ENCODE measurements at places on chromosomes 7 and 10. TPM values are rescaled to one million over a fixed set of nuclear protein-coding genes. Genes with fewer than 3 reads are reported as not detected.

The AKR1B15 gene
- not detected for total RNA-seq

The SVIL gene
- 82.2 TPM for total RNA-seq

The FBH1 gene
- total RNA-seq: 113 TPM

The POT1 gene
- total RNA-seq: 17.4 TPM

The MMD2 gene
- total RNA-seq: not detected

The TBC1D12 gene
- 21.6 TPM for total RNA-seq

The ARMS2 gene
- total RNA-seq: not detected

The PRLHR gene
- not detected for total RNA-seq

The TAS2R3 gene
- 1.1 TPM for total RNA-seq

The C7orf33 gene
- total RNA-seq: not detected

The OR6V1 gene
- not detected for total RNA-seq

The MBL2 gene
- total RNA-seq: not detected

The VAX1 gene
- not detected for total RNA-seq

The SPDYE8 gene
- not detected for total RNA-seq

The CACUL1 gene
- 51.5 TPM for total RNA-seq

The HOXA6 gene
- total RNA-seq: 1.3 TPM

The GCK gene
- total RNA-seq: 8.1 TPM

The HMX3 gene
- total RNA-seq: not detected

The CDH23 gene
- 16.1 TPM for total RNA-seq

The COPS6 gene
- 50.5 TPM for total RNA-seq

The CALML3 gene
- not detected for total RNA-seq

The ARHGAP22 gene
- total RNA-seq: 15.0 TPM

The PDZD7 gene
- 0.22 TPM for total RNA-seq

The STEAP4 gene
- 90.9 TPM for total RNA-seq

The EPO gene
- total RNA-seq: not detected

The POLR2J gene
- 25.8 TPM for total RNA-seq

The PAPSS2 gene
- 42.9 TPM for total RNA-seq

The ITPRID1 gene
- total RNA-seq: not detected

The MSS51 gene
- total RNA-seq: 4.0 TPM

The GHRHR gene
- not detected for total RNA-seq

The SCD gene
- 1,537 TPM for total RNA-seq

The PNLIP gene
- not detected for total RNA-seq

The CFTR gene
- total RNA-seq: not detected

The C10orf67 gene
- total RNA-seq: not detected

The GPNMB gene
- total RNA-seq: 211 TPM

The CALML5 gene
- total RNA-seq: not detected

The PKD2L1 gene
- not detected for total RNA-seq

The EMX2 gene
- 2.7 TPM for total RNA-seq

The ZNF365 gene
- total RNA-seq: not detected

The ARHGAP12 gene
- 50.2 TPM for total RNA-seq

The ADRB1 gene
- 4.1 TPM for total RNA-seq

The NAT16 gene
- not detected for total RNA-seq

The GDF10 gene
- 6.2 TPM for total RNA-seq
